ENCODE measurements at places on chromosomes 6 and 20.

DNA sequence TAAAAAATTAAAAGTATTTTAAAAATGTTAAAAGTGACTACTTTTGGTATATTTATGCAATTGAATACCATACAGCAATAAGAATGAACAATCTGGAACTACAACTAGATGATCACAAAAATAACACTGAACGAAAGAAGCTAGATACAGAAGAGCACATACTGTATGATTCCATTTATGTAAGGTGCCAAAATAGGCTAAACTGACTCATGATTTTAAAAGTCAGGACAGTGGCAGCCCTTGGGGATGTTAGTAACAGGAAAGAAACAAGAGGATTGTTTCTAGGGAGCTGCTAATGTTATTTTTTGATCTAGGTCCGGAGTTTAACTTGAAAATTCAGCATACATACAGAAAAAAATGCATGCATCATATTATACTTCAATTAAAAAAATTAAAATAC lies 42.3 kb downstream of the KIF13A start:
- DNase-seq, result no peak

DNA sequence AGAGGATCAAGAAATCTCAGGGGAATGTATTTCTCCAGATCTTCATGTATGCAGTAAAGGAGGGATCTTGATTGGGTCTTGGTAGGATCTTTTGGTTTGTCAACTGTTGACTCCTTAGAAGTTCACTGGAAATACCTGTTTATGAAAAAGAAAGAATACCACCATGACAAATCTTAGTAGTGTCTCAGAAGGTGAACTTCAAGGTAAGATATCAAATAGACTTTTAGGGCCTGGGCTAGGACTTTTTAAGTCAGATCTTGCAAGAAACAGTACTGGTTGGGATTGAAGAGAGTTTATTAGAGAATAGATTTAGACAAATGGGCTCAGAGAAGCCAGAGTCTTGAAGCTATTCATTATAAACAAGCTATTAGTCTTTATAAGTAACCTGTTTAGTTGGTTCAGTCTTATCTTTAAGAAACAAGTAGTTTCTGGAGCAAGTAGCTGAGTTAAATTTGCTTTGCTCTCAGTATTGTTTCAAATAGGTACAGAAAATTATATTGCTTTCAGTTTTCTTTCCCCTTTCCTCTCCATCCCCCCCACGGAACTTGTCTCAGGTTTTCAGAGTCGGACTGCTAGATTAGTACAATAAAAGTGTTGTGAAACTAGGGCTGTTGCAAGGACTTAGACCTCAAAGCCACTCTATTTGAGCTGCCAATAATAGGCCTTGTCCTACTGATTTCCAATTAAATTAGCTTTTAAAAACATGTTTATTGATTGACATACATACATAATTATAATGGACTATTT lies 529.1 kb upstream of the CITED2 start:
- DNase-seq, result peak; percentile 11

DNA sequence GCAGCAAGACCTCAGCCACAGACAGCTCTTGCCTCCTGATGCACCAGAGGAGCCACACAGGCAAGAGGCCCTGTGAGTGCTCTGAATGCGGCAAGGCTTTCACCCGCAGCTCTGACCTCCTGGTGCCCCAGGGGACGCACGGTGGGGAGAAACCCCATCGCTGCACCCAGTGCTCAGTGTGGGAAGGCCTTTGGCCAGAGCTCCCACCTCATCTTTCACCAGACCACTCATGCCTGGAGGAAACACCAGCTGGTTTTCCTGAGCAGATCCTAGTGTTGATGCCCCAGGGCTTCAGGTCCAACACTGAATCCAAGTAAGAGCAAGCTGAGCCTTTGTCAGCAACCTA lies 37.0 kb upstream of the XRN2 start:
- no peak for DNase-seq

DNA sequence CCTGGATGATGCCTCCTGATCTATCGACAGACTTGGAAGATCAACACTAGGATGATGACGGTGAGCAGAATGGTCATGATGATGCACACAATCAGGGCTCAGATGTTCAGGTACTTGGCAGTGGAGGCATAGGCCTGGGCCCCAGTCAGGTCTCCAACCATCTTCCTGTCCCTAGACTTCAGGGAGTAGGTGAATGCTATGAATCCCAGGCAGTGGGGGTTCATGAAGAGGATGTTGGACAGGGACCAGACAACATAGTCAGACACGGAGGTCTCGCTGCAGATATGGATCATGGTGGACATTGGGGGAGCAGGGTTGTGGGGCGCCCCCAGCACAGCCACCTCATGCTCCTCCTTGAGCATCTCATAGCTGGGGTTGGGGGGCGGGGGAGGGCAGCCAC lies 27.5 kb downstream of the HLA-F start:
- DNase-seq, result no peak

DNA sequence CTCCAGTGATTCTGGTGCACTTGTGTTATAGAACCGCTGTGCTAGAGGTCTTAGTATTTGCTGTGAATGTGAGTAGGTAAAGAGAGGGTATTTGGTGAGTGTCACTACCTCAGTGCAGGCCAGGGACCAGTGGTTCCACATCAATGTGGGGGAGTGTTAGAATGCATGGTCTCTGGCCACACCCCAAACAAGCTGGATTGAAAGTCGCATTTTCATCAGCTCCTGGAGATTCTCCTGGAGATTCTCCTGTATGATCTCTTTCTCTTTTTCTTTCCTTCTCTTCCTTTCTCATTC lies 26.8 kb upstream of the BCAS1 start:
- DNase-seq, result no peak

DNA sequence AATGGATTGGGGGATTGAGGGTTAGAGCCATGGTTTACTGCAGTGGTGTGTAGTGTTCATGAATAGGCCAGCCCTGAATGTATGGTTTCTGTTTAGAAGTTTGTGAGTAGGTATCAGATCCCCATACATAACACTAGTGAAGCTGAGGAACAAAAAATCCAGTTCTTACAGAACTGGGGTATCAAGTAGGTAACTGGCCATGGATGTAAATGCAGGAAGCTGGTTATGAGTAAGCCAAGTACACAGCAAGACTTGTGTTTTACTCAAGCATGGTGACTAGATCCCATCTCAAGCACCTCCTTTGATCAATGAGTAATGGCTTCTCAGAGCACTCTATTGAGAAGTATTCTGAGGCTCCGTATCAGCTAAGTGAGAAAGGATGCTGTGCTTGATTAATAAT lies 613.7 kb upstream of the FLRT3 start:
- DNase-seq, result no peak

GRCh38 chr6:150249261-150249660 lies 106.4 kb downstream of the PPP1R14C start:
- no peak for DNase-seq

DNA sequence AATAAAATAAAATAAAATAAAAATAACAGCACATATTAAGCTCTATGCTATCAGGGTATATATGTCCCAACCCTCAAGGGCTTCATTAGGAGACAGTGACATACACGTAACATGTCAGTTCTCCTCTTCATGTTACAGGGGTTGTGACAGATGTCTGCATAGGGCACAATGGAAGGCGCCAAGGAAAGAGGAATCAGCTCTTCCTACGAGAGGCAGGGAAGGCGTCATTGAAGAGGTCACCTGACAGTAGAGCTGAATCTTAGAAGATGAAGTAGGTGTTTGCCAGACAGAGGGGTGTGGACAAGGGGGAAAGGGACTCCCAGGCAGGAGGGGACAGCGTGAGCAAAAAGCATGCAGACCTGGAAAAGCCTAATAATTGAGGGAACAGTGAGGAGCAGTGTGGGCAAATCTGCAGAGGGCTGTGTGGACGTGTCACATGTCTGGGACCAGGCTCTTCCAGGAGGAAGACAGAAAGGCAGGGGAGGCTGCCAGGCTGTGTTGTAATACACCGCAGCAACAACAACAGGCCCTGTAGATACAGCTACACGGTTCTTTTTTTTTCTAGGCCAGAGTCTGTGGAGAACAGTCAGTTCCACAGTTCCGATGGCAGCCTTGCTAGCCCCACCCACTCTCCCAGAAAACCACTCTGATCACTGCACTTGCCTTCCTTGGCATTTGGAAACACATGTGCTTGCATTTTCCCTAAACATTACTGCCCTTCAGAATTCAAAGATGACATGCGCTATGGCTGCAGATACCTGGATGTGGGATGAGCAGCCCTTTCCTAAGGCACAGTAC lies 2.5 kb upstream of the FKBP5 start:
- DNase-seq, result peak; percentile 68

GRCh38 chr6:141752677-141753076 lies 380.0 kb upstream of the GJE1 start:
- DNase-seq, result no peak

- no peak for DNase-seq
Measured at GRCh38 chr6:28976677-28977076, 28.4 kb downstream of the ZNF311 start.

GRCh38 chr6:79375635-79376337 lies 141.3 kb upstream of the HMGN3 start:
- no peak for DNase-seq

GRCh38 chr6:63307581-63308246 lies 12.1 kb downstream of the LGSN start:
- DNase-seq, result peak; percentile 10

DNA sequence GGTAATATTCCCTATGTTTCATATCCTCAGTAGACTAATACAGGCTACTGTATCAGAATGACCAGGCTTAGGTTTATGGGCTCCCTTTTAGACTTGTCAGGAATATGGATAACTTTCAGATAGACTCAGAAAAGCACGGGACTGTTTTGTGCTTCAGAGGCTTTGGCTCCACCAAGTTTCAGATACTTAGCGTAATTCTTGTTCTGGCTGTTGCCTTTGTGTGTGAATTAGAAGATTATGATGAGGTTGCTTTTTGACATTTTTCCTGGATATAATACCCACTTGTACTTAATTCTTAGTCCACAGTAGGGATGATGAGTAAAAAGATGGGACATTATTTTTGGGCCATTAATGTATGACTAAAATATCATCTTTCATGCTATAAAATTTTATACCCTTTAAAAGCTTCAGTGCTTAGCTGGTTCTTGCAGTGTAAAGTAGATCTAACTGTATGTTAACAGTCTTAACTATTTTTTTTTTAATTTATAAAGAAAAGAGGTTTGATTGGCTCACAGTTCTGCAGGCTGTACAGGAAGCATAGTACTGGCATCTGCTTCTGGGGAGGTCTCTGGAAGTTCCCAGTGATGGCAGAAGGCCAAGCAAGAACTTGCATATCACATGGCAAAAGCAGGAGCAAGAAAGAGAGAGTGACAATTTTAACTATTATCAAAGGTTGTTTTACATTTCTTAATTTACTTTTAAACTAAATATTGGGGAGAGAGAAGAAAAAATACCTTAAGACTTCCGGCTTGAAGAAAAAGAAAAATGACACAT lies 120.7 kb downstream of the ZFAND3 start:
- DNase-seq, result peak; percentile 45

GRCh38 chr6:75211920-75212590 lies 6.2 kb upstream of the COL12A1 start:
- peak; percentile 40 for DNase-seq

GRCh38 chr20:57658833-57659516 lies 38.7 kb upstream of the ZBP1 start:
- no peak for DNase-seq

DNA sequence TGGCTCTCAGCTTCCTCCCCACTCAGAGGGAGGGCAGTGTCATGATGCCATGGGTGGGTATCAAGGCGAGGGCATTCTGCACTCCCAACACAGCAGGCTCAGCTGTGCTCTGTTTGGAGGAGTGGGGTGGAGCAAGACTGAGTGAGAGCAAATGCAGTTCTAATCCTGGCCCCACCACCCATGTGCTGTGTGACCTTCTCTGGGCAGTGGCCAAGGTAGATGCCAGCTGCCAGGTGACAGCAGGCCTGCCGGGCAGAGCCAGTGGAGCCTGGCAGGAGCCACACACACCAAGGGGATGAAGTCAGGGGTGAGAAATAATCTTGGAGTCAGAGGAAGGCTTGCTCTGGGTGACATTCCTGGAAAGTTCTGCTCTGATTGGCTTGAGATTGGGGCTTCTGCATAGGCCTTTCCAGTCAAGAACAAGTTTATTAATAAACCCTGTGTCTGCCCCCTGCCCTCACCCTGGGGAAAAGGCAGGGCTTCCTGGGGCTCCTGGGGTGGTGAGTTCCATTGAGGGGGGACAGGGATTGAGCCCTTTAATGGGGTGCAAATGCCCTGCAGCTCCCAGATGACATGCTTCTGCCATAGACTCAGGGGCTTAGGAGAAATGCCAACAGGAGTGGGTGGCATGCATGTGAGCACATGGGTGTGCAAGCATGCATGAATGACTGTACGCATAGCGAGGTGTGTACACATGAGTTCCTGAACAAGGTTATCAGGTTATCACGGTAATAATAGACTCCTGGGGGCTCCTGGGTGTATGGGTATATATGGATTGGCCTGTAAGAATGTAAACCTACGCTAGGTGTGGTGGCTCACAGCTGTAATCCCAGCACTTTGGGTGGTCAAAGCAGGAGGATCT lies 134.2 kb downstream of the MRPL14 start:
- no peak for DNase-seq

- DNase-seq, result peak; percentile 1
Measured at GRCh38 chr6:96704713-96705112, 132.6 kb downstream of the GPR63 start.

All from umbilical cord (tissue), 2 donors.